ENCODE measurements at places on chromosomes 11 and 22.

DNA sequence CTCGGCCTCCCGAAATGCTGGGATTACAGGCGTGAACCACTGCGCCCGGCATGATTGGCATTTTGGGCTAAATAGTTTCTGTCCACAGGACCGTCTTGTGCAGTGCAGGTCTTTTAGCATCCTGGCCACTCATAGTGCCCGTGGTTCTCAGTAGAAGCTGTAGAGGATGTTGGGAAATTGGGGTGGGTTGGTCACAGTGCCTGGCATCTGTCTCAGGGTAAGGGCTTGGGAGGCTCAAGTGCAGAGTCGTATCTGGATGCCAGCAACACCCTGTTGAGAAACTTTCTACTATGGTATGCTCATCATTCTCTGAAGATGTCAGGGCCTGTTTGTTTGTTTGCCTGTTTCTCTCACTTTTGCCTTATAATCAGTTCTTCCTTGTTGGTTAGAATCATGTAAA, 21.9 kb downstream of the UBE2L3 start:
- no peak for DNase-seq

- no peak for DNase-seq
Measured at GRCh38 chr11:75246006-75246670, 5.6 kb downstream of the TPBGL start.

- no peak for DNase-seq
Measured at GRCh38 chr11:33214187-33214586, 43.0 kb upstream of the HIPK3 start.

DNA sequence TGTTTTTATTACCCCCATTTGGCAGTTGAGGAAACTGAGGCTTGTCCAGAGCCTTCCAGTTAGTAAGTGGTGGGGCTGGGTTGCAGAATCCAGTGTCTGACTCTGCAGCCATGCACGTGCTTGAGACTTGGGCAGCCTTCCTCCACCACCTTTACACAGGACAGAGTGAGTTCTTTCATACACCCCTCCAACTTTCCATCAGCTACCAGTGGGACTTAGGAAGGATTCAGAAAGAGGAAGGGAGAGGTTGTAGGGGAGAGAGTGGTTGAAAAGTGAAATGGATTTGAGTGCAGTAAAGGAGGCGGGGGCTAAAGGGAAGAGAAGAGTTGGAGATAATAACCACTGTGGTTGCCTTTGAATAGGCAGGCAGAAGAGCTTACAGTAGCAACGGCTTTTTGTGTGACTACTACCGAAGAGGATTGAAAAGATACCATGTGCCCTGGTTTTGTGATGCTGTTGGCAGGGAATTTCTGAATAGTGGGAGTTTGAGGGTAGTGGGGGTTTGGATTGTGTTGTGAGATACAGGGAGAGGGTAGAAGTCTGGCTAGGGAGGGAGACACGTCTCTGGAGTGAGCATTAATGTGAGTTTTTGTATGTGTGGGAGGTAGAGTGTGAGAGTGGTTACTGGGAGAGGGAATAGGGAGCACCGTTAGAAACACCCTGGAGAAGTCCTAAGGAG, 1.7 kb downstream of the UVRAG start:
- DNase-seq = peak; percentile 59

GRCh38 chr11:45546366-45546765, 119.1 kb downstream of the CHST1 start:
- DNase-seq = no peak

DNA sequence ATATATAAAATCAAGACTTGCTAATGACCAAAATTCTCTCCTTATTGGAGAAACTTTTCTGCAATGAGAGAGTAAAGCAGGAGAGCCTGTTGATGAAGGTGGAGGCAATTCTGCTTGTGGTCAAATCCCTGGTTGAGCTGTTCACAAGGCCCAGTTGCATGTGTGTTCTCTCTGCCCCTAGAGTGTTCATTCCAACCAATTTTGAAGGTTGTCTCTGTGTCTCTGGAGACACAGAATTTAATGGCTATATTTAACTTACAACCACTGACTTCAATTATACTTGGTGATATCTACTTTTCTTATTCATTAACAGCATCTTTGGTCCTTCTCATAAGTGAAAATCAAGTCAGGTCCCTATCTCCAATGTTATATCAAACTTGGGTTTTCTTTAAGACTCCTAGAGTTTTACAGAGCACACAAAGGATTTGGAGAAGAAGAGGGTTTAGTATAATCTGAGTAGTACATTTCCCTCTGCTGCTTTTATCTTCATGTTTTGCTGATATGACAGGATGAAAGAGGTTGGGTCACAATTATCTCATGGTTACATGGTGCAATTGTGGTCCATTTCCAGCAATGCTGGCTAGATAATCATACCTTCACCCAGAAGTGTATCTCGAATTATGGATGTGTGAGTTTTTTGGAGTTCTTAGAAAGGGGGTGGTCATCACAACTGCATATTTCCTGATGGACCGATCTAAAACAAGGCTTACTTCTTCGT, 4.0 kb downstream of the OOSP4A start:
- no peak for DNase-seq

DNA sequence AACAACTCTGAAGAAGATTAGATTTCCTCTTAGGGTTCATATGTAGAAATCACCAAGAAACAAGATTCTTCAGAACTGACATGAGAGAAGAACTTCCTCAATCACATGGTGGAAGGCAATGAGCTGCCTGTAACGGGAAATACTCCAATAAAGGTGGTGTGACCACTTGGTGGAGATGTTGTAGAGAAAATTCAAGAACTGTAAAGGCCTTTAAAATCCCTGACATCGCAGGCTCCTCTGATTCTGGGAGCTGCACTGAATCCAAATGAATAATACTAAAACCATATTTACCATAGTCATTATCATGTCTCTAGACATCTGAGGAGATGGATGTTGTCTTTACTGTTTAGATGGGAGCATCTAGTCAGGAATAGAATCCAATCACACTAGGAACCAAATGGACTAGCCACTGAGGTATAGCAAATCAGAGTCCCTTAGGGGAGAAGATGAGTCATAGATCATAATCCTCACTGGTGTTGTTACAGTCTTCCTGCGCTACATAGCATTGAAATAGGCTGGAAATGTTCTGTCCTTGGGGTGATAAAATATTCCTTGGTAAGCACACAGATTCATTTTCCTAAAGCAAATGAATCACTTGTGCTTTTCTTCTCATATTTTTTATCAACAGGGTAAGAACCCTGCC, 321.6 kb upstream of the TENM4 start:
- DNase-seq = no peak

DNA sequence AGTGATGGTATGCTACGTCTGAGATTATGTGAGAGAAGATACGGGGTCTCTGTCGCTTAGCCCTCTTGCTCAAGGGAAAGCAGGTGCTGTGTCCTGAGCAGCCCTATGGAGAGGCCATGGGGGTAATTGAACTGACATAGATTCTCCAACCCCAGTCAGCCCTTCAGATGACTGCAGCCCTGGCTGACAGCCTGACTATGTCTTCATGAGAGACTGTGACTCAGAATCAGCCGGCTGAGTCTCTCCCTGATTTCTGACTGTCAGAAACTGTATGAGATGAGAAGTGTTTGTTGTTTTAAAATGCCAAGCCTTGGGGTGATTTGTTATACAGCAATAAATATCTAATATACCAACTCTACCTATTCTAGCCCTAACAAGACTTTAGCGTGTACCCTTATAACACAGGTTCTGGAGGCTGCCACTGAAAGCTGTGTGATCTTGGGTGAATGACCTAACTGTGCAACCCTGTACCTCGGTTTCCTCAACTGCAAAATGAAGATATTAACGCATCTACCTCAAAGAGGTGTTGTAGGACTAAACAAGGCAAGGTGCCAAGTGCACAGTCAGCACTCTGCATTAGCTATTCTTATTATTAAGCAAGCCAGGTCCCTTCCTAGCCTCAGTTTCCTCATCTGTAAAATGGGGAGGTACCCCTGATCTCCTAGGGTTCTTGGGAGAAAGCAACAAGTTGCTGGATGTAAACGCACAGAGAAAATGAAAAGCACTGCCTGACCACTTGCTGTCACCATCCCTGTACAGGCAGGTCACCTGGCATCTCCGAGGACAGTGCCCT, 24.9 kb downstream of the SLC43A1 start:
- no peak for DNase-seq

DNA sequence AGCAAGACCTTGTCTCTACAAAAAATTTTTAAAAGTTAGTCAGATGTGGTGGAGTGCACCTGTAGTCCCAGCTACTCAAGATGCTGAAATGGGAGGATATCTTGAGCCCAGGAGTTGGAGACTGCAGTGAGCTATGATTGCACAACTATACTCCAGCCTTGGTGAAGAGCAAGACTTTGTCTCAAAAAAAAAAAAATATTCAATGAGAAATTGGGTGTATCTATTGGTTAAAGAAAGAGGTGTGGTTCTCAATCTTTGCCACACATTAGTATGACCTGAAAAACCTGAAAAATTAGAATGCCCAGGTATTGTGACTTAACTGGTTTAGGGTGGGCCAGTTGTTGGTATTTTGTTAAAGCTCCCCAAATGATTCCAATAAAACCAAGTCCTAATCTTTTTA, 32.4 kb downstream of the MTNR1B start:
- DNase-seq = no peak

DNA sequence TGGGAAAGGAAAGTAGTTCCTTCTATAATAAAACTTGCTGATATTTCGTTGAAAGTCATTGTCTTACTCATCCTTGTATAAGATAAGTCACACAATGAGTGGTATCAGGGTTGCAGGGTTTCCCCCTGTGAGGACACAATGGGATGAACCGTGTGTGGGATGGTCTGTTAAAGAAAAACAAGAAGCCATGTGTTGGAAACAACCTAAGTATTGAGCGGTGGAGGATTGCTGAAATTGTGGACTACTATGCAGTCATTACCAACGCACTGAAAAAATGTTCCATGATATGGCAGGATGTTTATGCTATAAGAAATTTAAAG, 28.6 kb downstream of the PTPRJ start:
- no peak for DNase-seq

DNA sequence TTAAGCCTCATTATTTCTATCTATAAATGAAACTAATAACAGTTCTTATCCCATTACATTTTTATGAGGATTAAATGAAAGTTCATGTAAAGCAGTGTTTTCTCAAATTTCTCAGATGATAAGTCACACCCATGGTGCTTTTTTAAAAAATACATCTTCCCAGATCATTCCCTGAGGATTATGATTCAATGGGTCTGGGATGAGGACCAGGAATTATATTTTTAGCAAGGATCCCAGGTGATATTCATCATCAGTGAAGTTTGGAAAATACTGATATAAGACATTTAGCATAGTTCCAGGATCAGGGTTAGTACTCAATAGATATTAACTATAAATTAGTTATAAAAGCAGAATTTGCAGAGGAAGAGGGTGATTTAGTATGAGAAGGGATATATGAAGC, 89.1 kb downstream of the BBOX1 start:
- no peak for DNase-seq

GRCh38 chr22:22838148-22838786, 49.3 kb upstream of the IGLL5 start:
- no peak for DNase-seq

DNA sequence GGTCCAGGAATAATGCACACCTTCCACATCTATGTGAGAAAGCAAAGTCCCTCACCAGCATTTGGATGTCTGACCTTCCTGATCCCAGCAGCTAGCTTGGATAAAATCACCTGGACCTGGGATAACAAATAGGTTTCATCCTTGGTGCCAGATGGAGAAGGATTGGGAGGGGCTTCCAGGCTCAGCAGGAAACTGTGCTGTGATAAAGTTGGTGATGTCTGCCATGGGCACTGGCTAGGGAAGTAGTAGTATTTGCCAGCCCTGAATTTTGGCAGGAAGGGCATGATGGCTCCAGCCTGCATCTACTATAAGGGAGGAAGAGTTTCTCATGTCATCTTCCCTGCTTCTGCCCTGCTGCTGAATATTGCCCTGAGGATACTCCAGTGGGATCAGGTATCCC, 37.5 kb downstream of the C11orf91 start:
- no peak for DNase-seq

DNA sequence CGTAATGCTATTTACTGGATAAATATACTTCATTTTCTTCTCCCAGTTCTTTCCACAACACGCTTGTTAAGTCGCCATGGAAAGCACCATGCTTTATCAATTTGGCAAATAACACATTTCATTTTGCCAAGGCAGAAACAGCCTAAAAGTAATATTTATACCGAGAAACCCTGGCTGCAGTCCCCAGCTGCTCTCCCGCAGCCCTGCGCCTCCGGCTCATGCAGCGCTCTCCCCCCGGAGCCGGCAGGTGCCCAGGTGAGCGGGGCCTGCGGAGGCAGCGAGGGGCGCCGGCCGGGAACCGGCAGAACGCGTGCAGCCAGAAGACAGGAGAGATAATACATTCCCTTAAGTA, 681 bp upstream of the ARHGEF12 start:
- no peak for DNase-seq

GRCh38 chr22:22384267-22384666, 124.3 kb downstream of the ZNF280B start:
- no peak for DNase-seq

DNA sequence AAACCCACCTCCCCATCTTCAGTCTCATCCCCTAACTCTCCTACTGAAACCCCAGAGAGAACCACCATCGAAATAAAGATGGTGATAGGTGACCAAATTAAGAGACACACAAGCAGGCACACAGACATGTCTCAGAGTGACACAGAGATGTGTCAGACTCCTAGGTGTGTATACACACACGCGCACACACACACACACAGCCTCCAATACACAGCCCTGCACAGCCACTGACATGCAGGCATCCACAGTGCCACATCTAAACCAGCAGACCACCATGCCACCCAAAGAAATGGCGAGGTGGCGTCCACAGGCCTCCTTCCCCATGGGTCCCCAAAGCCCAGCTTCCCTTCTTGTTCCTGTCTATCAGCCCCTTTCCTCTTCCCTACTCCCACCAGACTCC, 27.4 kb downstream of the NRXN2 start:
- DNase-seq = no peak

- no peak for DNase-seq
Measured at GRCh38 chr11:31246451-31247165, 122.9 kb downstream of the DCDC1 start.

DNA sequence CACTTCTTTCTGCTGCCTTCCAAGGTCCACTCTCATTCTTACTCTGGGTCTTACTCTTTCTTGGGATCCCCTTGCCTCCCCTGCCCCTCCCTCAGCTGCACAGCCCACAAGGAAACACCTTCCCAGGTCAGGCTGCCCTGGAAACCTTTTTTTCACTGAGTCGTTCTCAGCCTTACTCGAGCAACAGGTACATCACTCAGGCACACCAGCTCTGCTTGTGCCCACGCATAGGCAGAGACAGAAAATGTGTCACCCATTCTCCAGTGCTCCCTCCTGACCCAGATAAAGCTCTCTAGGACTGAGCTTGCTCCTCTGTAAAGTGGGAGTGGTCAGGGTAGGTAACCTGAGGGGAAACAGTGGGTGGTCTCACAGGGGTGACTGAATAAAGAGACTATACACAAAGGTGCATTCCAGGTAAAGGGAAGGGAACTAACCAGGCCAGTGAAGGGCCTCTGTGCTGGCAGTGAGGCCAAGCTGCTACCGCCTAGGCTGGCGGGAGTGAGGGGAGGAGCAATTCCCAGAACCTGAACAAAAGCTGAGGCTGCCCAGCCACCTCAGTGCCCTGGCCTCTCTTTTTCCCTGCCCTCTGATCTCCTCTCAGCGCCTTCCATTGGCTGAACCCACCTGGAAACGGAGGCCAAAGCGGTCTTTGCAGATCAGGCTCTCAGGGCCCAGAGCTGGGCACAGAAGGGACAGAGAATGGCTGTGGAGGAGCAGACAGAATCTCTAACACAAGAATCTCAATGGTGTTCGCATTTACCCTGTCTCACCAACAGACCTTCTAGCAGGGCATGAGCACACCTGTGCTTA, 15.9 kb downstream of the PRG3 start:
- no peak for DNase-seq
